ENCODE measurements at places on chromosomes 5 and 9. TPM values are rescaled to one million over a fixed set of nuclear protein-coding genes. Genes with fewer than 3 reads are reported as not detected.

DNA sequence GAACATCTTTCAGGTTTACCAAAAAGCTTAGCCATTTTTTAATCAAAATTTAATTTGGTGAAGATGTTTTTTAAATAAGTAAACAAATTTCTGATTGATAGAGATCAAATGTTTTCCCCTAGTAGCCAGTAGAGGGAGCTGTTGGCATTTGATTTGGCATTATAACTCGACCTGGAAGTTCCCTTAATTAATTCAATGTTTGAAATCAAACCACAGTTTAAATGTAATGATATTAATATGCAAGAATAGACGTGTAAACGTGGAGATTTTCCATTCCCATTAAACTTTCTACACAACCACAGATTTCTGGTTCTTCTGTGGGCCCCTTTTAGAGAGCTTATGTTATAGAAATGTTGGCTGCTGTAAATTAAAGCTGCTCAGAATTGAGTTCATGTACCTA is 148.1 kb upstream of the MPDZ start:
- H3K27ac ChIP-seq: no peak overlapping the region
- no peaks in the 10 kb centered on the region for H3K4me1 ChIP-seq

DNA sequence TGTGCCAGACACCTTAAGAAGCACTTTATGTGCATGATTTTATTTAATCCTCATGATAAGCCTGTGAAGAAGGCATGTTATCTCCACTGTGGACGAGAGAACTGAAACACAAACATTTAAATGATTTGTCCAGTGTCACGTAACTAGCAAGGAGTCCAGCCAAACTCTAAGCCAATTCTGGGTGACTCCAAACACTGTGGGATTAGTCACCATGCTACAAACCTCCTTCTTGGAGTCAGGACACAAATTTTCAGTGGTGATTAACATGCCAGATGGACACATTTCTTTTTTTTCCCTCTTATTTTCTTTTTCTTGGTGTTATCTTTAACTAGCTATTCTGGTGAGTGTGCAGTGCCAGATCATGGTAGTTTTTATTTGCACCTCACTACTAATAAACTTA is 316.8 kb downstream of the NDUFS4 start:
- H3K27me3 ChIP-seq: no peaks in the 10 kb centered on the region
- H3K27ac ChIP-seq: no peak overlapping the region
- no peak overlapping the region for H3K4me3 ChIP-seq
- H3K36me3 ChIP-seq: no peaks in the 10 kb centered on the region

DNA sequence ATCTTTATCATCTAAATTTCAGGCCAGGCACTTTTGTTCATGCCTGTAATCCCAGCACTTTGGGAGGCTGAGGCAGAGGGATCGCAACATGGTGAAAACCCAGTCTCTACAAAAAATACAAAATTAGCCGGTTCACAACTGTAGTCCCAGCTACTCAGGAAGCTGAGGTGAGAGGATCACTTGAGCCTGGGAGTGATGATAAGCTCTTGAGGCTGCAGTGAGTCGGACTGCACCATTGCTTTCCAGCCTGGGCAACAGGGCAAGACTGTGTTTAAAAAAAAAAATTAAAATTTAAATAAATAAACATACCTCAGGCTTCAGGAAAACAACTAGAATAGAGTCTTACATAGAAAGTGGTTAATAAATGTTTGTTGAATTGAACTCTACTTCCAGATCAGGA is 147.4 kb downstream of the AGTPBP1 start:
- no peak for DNase-seq
- H3K27ac ChIP-seq: no peak overlapping the region
- H3K27me3 ChIP-seq: no peaks in the 10 kb centered on the region
- H3K4me1 ChIP-seq: no peaks in the 10 kb centered on the region
- H3K4me3 ChIP-seq: no peak overlapping the region

Gene PLAC8L1
- total RNA-seq: 0.45 TPM

Gene FOXE1
- total RNA-seq: not detected

- no peak overlapping the region for H3K4me3 ChIP-seq
- H3K27ac ChIP-seq: no peak overlapping the region
- DNase-seq: no peak
- H3K4me1 ChIP-seq: no peaks in the 10 kb centered on the region
Observed at GRCh38 chr9:99752417-99753109, 69.1 kb upstream of the NR4A3 start.

GRCh38 chr9:27482709-27483108 is 41.4 kb upstream of the IFNK start:
- H3K36me3 ChIP-seq: no peaks in the 10 kb centered on the region
- H3K4me1 ChIP-seq: peaks cover 14% of the 10 kb centered on the region
- H3K4me3 ChIP-seq: no peak overlapping the region
- no peak overlapping the region for H3K27ac ChIP-seq
- no peak for DNase-seq

Gene SLC45A2
- not detected for total RNA-seq

DNA sequence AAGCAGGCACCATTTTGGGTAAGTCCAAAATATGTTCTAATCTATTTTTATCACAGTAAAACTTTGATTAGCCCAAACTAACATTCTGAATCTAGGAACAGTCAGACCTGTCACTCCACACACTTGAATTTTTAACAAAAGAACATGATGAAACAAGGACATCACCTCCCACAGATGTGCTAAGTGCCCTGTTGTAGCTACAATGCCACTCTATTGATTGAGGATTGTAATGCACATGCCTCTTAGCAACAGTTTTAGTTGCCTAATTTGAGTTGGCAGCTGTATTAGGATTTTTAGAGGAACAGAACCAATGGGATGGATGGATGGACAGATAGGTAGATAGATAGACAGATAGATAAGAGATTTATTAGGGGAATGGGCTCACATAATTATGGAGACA is 20.3 kb upstream of the RNF20 start:
- no peaks in the 10 kb centered on the region for H3K4me1 ChIP-seq
- H3K27me3 ChIP-seq: no peaks in the 10 kb centered on the region

Gene NNT
- 66.1 TPM for total RNA-seq

DNA sequence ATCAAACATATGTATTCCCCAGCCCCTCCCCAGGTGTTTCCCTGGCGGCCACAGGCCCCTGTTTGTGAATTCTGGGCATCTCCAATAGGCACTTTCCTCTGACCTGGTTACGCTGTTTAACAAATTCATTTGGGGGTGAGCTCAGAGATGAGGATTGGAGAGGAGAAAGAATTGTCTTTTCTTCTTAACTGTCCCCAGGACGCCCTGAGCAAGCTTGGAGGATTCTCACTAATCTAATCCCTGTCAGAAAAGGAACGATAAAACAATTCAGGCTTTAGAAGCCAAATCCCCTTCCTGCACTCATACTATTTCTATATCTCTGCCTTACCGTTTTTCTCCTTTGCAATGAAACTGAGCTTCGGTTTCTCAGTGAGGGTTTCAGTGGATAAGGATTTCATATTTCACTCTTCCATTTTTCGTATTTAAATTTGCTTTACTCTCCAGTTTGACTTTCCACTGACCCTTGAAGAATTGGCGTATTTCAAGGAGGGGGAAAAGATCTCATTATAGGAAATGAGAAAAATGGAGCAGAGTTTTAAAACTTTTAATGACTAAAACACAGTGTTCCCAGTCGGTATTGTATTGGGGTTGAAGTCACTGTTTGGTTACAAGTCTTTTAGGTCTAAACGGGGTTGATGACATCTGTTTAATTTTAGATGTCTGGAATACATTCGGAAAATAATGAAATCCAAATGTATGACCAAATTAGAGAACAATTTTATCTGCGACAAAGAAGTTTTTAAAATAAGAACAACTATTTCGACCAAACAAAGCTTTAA is 180.1 kb downstream of the MACROH2A1 start:
- no peak for DNase-seq
- H3K27me3 ChIP-seq: no peaks in the 10 kb centered on the region
- no peaks in the 10 kb centered on the region for H3K4me1 ChIP-seq
- no peaks in the 10 kb centered on the region for H3K36me3 ChIP-seq
- no peak overlapping the region for H3K27ac ChIP-seq

GRCh38 chr9:120652934-120653333 is 61.3 kb downstream of the MEGF9 start:
- H3K4me3 ChIP-seq: no peak overlapping the region
- no peaks in the 10 kb centered on the region for H3K27me3 ChIP-seq
- no peaks in the 10 kb centered on the region for H3K4me1 ChIP-seq
- no peaks in the 10 kb centered on the region for H3K36me3 ChIP-seq

GRCh38 chr5:76527685-76528161 is 95.5 kb downstream of the F2RL2 start:
- H3K36me3 ChIP-seq: no peaks in the 10 kb centered on the region
- H3K4me3 ChIP-seq: no peak overlapping the region

DNA sequence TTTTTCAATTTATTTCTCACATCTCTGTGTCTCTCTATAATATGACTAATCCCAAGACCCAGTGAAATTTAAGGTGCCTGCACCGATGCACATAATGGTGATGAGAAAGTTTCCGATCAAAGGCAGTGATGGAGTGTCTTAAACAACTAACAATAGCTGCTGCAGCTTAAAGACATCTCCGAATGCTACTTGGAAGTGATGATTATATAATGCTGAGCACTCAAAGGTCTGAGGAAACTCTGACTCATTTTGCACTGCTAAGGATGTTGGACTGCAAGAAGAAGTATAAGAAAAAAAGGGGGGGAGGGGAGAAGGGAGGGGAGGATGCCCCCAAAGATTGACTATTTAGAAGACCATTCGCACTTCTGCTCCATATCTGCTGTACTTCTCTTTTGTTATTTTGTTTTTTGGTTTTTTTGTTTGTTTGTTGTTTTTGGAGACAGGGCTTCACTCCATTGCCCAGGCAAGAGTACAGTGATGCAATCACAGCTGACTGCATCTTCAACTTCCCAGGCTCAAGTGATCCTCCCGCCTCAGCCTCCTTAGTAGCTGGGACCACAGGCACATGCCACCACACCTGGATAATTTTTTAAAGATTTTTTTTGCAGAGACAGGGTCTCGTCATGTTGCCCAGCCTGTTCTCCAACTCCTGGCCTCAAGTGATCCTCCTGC is 192.2 kb downstream of the HSD17B3 start:
- no peak overlapping the region for H3K4me3 ChIP-seq
- no peak overlapping the region for H3K27ac ChIP-seq
- no peak for DNase-seq
- H3K4me1 ChIP-seq: no peaks in the 10 kb centered on the region
- H3K36me3 ChIP-seq: no peaks in the 10 kb centered on the region
- H3K27me3 ChIP-seq: peaks cover 12% of the 10 kb centered on the region

GRCh38 chr5:177507596-177508220 is 1.9 kb downstream of the DOK3 start:
- peaks cover 17% of the 10 kb centered on the region for H3K36me3 ChIP-seq
- H3K27ac ChIP-seq: no peak overlapping the region
- peak overlapping the region; percentile 37 for H3K4me3 ChIP-seq
- H3K4me1 ChIP-seq: peaks cover 43% of the 10 kb centered on the region

GRCh38 chr9:132694144-132694543 is 23.9 kb downstream of the GTF3C4 start:
- no peaks in the 10 kb centered on the region for H3K27me3 ChIP-seq
- peaks cover 19% of the 10 kb centered on the region for H3K36me3 ChIP-seq
- no peak overlapping the region for H3K27ac ChIP-seq
- peak; percentile 57 for DNase-seq

Gene ARSI
- total RNA-seq: not detected

GRCh38 chr9:115357821-115358220 is 239.9 kb upstream of the TNC start:
- DNase-seq: no peak
- no peak overlapping the region for H3K4me3 ChIP-seq
- no peaks in the 10 kb centered on the region for H3K4me1 ChIP-seq
- no peaks in the 10 kb centered on the region for H3K36me3 ChIP-seq
- no peak overlapping the region for H3K27ac ChIP-seq

- H3K4me1 ChIP-seq: no peaks in the 10 kb centered on the region
- H3K4me3 ChIP-seq: no peak overlapping the region
- no peaks in the 10 kb centered on the region for H3K36me3 ChIP-seq
- no peak overlapping the region for H3K27ac ChIP-seq
Observed at GRCh38 chr5:120749737-120750136, 285.6 kb downstream of the PRR16 start.

DNA sequence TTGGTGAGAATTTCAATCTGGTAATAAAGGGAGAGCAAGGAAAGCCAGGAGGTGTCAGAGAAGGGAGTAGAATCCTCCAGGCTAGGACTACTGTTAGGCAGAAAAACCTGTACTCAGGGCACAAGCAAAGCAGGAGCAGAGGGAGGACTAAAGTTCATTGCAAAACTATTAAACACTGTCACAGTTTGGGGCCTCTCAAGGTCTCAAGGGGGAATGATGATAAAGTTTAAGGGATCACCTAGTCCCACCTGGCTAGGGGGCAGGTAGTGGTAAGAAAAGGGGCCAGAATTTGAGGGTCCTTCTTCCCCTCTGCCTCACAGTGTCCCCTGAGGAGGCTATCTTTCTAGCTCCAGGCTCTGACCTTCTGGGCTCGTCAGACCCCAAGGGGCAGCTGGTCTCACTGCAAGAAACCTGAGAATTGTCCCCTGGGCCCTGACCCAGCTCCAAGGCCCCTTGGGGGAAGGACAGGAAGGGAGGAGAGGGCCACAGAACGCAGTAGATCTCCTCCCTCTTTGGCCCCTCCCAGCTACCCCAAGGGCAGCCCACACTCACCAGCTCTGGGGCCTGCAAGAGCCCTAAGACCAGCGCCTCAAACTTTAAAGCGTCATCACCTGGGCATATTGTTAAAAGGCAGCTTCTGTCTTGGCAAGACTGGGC is 974 bp downstream of the CCDC69 start:
- H3K27me3 ChIP-seq: no peaks in the 10 kb centered on the region
- peak overlapping the region; percentile 59 for H3K4me3 ChIP-seq
- peak; percentile 67 for DNase-seq

GRCh38 chr9:128191406-128192046 is at the start of gene CIZ1:
CIZ1 (minus strand) TSS chr9:128191572; CDS start chr9:128190857, 715 bp downstream.
- no peaks in the 10 kb centered on the region for H3K27me3 ChIP-seq
- peaks cover 10% of the 10 kb centered on the region for H3K36me3 ChIP-seq
- peak within 1 kb of the TSS; percentile 63 for H3K27ac ChIP-seq
- peak; percentile 77 for DNase-seq

Gene MSX2
- total RNA-seq: not detected

Gene TRPM6
- total RNA-seq: 12.8 TPM

DNA sequence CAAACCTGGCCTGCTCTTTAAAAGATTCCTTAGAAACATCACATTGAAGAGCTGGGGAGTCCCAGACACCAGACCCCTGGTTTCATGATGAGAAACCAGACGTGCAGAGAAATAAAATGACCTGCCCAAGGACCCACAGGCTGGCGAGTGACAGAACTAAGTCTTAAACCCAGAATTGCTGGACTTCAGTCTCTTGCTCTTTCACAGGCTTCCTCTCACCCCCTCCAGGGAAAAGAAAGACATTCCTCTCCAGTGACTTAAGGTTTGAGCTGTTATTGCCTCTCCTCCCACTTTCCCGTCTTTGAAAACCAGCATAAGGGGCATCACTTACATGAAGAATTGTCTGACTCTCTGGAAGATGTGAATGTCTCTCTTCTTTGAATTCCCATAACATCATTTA is 535.2 kb downstream of the IRX1 start:
- H3K4me1 ChIP-seq: no peaks in the 10 kb centered on the region
- H3K36me3 ChIP-seq: no peaks in the 10 kb centered on the region
- DNase-seq: no peak
- H3K27me3 ChIP-seq: no peaks in the 10 kb centered on the region
- no peak overlapping the region for H3K4me3 ChIP-seq

Gene PCDHGB7
- total RNA-seq: 1.6 TPM

GRCh38 chr5:150661821-150662596 is 958 bp downstream of the MYOZ3 start:
- H3K36me3 ChIP-seq: no peaks in the 10 kb centered on the region
- no peak for DNase-seq
- H3K27ac ChIP-seq: no peak overlapping the region
- H3K4me1 ChIP-seq: peaks cover 5% of the 10 kb centered on the region

All from natural killer cell (primary cell).